Stimulated activated naive CD4-positive, alpha-beta T cell treated with Interleukin-2 at 50 U/mL for 16 hours (primary cell): ENCODE measurements at places on chromosomes 4 and X.

DNA sequence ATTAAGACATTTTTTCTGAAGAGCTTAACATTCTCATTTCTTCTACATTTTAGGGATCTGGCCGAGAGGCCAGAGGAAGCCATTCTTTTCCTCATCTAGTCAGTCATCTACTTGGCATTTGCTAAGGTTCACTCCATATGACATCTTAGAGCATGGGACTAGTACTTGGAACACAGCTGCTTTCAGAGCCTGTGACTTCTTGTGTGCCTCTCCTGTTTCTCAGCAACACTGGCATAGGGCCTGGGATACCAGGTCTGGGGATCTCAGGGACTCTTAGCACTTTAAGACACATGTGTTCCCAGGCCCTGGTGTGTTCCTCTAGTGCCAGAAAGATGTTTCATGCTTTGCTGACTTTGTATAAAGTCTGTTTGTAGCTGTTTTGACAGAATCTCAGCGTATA lies 7.3 kb downstream of the PLP1 start:
- no peak for DNase-seq

DNA sequence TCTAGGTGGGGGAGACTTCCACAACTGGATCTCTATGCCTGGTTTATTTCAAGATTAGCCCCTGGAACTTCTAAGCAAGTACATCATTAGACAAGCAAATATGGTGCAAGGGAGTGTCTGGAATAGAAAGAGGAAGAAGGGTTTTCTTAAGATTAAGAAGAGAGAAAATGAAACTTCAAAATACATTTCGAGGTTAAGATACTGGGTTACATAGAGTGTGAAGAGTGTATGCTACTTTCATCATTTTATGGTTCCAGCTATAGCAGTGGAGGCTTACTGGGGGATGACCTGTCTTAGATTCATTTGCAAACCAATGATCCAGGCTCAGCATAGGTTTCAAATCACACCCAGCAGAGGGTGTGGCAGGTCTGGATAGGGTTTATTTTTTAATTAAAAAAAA lies 144.4 kb upstream of the GATB start:
- no peak for DNase-seq

DNA sequence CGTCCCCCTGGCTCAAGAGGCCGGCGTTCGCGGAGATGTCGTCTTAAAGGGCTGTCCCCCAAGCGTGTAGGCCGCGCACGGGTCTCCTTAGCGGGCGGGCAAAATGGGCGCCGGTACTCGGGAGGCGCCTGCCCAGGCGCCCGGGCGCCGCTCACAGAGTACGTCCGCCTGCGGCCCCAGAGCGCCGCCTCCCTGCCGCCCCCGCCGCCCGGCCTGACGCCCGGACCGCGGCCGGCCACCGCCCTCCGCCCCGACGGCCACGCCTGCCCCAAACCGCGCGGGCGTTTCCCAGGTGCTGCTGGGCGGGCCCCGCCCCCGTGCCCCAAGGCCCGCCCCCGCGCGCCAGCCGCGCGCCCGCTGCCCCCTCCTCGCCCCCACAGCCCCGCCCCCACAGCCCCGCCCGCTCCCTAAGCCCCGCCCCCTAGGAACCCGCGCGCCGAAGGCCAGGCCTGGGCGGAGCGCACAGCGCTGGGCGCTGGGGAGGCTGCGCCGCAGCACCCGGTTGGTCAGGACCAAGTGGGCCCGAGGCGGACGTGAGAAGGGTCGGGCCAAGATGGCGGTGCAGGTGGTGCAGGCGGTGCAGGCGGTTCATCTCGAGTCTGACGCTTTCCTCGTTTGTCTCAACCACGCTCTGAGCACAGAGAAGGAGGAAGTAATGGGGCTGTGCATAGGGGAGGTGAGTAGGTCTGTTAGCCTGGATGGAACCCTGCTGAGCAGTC lies at the start of the genes BRCC3, CMC4 and MTCP1:
Gene BRCC3, plus strand, starts transcription at position 534 of the 719 bp plus-strand sequence. Its CDS starts 20 bp downstream, at position 554.
Gene CMC4, minus strand, starts transcription at position 162 of the 719 bp plus-strand sequence. CDS start 7,113 bp downstream, outside the sequence.
Gene MTCP1, minus strand, starts transcription at position 162 of the 719 bp plus-strand sequence. CDS start 5,126 bp downstream, outside the sequence.
- peak; percentile 74 for DNase-seq

DNA sequence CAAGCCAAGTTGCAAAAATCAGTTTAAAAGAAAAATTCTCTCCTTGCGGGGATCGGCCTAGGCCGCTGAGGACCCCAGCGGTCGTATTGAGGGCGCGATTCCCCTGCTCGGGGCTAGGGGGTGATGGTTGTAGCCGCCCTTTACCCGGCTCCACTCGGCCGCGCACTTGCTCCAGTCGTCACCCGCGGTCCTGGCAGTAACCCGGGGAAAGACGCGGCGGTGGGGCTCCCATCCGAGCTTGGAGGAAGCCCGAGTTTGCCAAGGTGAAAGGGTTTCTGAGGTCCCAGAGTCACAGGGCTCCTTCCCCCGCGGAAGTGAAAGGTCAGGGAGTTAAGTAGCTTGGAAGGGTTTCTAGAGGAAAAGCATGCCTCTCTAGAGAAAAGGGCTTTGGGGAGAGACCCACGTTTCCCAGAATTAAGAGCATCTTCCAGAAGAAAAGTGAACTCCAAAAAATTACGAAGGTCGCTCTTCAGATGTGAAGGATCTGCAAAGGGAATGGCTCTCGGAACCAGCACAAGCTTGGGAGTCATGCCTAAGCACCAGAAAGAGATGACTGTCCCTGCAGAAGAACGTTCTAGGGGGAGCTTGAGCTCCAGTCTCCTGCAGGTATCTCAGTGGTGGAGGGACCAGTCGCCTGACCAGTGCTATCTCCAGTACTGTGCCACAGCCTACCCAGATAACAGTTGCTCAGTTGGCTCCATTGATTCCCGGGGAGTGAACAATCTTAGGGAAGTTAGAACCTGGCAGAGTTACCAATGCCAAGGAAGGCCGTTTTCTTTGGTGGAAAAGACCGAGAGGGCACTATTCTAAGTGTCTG lies 875 bp downstream of the LAP3 start:
- DNase-seq, result peak; percentile 22

- DNase-seq, result no peak
These were observed 527.9 kb downstream of the SPRY1 start for GRCh38 chr4:123924536-123924935.

- no peak for DNase-seq
These were observed 1.4 kb downstream of the INTU start for GRCh38 chr4:127634181-127634580.

GRCh38 chr4:165403637-165404036 lies 24.8 kb downstream of the CPE start:
- DNase-seq, result no peak

GRCh38 chr4:104169437-104169836 lies 325.3 kb downstream of the CXXC4 start:
- DNase-seq, result no peak

GRCh38 chr4:22703912-22704311 lies 11.2 kb downstream of the GBA3 start:
- no peak for DNase-seq

DNA sequence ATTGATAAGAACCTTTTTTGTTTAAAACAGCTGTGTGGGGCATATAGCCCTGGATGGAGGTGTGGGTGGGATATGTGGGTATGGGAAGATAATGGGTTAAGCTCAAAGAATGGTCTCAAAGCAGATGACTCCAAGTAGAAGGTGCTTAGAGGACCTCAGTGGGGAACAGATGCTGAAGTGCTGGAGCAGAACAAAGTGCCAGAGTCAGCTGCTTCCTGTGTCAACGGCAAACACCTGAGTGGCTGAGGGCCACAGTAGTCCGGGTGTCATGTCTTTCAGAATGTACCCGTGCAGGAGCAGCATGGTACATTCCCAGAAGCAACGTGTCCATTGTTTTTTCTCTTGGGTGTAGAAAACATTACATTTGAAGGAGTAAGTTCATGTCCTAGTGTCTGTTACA lies 210.6 kb downstream of the CCNG2 start:
- DNase-seq, result no peak

- no peak for DNase-seq
These were observed 1.0 kb downstream of the LAMP2 start for GRCh38 chrX:120468071-120468470.

- DNase-seq, result no peak
These were observed 22.8 kb downstream of the GUF1 start for GRCh38 chr4:44701037-44701436.

DNA sequence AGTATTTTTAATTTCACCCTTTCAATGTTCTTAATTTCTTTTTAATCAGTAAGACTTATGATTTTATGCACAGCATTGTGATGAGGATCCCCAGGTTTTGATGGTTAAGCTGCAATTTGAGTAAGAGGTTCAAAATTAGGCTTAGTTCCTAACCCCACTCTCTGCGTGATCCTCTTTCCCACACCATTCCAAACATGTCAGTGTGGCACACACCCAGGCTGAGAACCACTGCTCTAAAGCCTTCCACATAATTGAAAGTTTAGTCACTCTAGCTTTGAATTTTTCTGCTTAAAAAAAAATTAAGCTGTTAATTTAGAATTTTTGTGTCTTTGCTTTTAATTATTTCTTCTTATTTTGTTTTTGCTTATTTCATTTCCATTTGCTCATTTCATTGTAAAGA lies 68.8 kb upstream of the SLC7A11 start:
- DNase-seq, result no peak

DNA sequence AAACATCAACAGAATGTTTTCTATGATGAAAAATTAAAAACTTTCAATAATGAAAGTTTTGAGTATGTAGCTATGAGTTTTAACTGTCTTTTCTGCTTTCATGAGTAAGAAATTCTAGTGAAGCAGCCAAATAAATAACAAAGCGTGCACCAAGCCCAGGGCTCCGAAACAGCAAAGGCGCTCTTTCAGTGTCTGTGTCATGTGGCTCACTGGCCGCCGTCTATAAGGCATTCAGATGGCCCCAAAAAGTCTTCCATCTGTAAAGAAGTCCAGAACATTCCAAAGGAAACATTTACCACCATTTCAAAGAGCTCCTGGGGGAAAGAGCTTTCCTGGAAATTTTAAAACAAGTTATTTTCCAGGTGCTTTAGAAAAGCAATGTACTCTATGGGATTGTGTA lies 139.9 kb downstream of the AFAP1 start:
- no peak for DNase-seq

DNA sequence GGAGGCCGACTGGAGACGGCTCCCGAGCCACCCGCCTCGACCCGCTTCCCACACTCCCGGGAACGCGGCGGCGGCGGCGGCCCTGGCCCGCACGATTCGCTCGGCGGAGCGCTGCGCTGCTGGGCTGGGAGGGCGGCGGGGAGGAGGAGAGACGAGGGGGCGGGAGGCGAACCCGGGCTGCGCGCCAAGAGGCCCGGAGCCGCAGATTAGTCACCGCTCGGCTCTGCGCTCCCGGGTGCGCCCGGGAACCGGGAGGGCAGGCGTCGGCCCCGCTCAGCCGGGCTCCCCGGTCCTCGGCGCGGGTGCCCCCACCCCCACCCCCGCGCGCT lies 11.2 kb upstream of the BCOR start:
- DNase-seq, result peak; percentile 64

DNA sequence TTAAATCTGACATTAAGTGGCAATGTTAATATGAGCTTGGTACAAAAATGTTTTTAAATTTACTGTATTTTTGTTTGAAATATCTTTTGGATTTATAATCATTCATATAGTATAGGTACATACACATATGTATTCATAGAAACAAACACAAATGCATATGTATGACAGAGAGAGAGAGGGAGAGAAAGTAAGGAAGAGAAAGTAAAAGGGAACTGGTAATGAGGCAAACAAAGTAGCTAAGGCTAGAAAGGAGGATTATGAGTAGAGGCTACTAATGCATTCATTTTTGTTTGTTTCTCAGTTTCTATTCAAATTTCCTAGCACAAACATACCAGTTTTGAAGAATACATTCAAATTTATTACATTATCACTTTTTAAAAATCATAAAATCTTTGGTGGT lies 132.4 kb downstream of the GLRA3 start:
- DNase-seq, result no peak

DNA sequence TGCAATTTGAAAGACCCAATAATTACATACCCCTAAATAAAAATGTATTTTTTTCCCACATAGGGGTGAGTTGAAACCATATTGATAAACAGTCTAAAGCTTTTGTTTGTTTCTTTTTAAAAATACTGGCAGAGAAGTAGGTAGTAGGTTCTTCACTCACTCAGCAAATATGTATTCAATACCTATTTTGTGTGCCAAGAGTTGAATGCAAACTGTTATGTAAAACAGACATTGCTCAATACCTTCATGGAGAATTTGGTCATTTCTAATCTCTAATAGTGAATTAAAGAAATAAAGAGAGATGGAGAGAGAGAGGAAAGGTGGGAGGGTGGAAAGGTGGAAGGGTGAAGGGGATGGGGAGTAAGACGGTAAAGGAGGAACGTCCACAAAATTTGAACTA lies 589.9 kb upstream of the GNPDA2 start:
- DNase-seq, result no peak

- DNase-seq, result no peak
These were observed 263.3 kb upstream of the MAGEB2 start for GRCh38 chrX:29952016-29952415.

GRCh38 chrX:36573720-36574119 lies 434.4 kb upstream of the FAM47C start:
- no peak for DNase-seq

DNA sequence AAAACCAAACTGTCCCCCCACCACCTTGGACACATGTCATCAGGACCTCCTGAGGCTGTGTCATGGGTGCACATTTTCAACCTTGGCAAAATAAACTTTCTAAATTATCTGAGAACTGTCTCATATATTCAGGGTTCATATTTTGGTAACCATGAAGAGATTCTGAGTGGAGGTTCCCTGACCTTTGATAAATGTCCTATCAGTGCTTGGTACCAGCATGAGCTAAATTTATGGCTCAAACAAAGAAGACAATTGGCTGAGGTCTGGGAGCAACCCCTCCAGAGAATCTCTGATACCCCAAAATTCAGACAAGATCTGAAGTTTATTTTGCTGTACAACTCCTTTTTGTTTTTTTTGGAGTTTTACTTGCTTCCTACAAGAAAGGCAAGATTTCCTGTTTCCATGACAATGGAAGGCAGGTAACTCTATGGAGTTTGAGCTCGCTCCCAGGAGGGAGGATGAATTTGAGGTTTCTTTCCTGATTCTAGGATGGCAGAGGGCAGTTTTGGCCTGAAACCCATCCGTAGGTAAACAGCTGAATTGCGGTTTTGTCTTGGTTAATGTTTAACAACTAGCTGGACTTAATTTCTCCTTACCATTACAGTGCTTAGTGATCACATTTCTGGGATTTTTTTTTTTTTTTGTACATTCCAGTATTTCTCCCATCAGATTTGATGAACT lies 14.5 kb downstream of the UGT2B15 start:
- DNase-seq, result no peak

DNA sequence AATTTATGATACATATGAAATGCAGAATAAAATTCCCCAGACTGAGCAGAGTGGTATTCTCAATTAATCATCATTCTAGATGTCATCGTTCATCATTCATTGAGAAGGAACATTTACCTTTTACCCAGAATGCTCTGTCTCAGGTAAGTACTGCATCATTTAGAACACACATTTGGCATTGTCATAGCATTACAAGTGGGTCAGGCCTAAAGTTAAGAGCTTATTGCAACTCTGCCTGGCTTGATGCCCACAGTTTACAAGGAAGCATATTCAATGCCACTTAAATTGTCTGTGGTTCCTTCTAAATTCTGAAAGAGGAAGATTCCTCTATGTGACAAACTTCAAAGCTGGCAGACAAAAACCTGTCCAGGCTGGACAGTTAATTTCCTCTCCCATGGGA lies 87.3 kb downstream of the CAMK2D start:
- no peak for DNase-seq

DNA sequence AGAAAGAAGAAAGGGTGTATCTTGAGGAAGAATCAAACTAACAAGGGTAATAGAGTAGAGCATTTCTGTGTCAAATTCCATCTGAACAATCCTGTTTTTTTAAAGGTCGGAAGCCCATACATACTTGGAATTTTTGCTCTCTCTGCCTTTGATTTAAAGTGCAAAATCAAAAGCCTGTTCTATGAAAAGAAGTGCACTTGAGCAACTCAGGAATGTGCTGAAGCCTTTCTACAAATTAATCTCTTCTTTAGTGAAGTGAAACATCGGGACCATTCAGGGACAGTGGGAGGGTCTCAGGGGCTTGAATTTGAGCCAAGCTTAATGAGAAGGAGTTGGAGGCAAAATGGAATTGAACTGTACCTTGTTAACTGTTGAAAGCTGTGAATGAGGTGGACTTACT lies 1008.5 kb upstream of the LCORL start:
- DNase-seq, result no peak
